Osteoblast (primary cell): ENCODE measurements at places on chromosomes 12 and 14. TPM values are rescaled to one million over a fixed set of nuclear protein-coding genes. Genes with fewer than 3 reads are reported as not detected.

DNA sequence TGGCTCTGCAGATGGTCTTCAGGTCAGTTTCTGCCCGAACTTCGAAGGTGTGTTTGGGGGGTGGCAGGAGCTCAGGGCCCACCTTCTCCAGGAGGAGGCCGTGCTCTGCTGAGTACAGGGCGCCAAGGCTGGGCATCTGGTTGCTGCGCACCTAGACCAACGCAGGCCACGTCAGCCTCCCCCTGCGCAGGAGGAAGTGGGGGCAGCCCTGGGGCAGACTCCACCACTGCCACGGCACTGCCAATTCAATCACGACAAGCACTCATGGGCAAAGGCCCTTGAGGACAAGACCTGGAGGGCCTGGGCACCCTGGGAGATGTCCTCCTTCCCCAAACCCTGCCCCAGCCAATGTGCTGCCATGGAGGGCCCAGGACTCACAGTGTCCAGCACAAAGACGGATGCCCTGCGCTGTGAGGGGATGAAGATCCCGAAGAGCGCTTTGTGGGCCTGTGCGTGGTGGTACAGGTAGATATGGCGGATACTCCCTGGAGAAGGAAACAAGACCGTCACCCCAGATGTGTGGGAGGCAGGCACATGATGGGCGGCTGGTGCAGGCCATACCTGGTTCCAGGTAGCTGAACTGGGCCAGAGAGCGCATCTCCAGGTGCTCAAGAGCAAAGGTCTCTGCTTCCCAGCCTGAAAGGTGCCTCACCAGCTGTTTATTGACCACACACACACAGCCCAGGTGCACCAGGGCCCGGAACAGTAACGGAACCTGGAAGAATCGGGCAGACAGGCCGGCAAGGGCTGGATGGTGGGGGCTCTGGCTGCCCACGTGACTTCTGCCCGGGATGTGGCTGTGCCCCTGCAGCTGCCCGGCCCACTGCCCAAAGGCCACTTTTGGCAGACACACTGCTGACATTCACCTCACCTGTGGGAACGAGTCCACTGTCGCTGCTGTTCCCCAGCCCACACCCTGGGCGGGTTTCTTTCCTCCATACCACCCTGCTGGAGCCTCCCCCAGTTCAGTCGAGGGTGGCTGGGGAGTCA lies 24.6 kb downstream of the P2RX2 start:
- H3K4me1 ChIP-seq = no peaks in the 10 kb centered on the region
- H3K27me3 ChIP-seq = no peaks in the 10 kb centered on the region
- H3K4me3 ChIP-seq = no peak overlapping the region
- H3K27ac ChIP-seq = no peak overlapping the region

- no peak overlapping the region for H3K4me3 ChIP-seq
- H3K4me1 ChIP-seq = peaks cover 3% of the 10 kb centered on the region
- DNase-seq = no peak
- no peaks in the 10 kb centered on the region for H3K27me3 ChIP-seq
- no peaks in the 10 kb centered on the region for H3K36me3 ChIP-seq
- H3K27ac ChIP-seq = no peak overlapping the region
Observed at GRCh38 chr12:32502693-32503502, 103.5 kb downstream of the FGD4 start.

Gene LMNTD1
- total RNA-seq = not detected in 2 replicates

GRCh38 chr14:28876572-28876945 lies 110.0 kb downstream of the FOXG1 start:
- H3K27ac ChIP-seq = no peak overlapping the region
- H3K4me1 ChIP-seq = no peaks in the 10 kb centered on the region
- no peak overlapping the region for H3K4me3 ChIP-seq
